Glomerular endothelial cell (primary cell): ENCODE measurements at places on chromosomes 2 and 18. TPM values are rescaled to one million over a fixed set of nuclear protein-coding genes. Genes with fewer than 3 reads are reported as not detected.

MTLN gene
- total RNA-seq: 39.0 and 66.7 TPM in 2 replicates

SLC38A11 gene
- 0.34 TPM in 1 of 2 replicates, not detected in the other for total RNA-seq

RIF1 gene
- total RNA-seq: 23.4 and 32.7 TPM in 2 replicates

ACADL gene
- total RNA-seq: 0.05 TPM in 1 of 2 replicates, not detected in the other

CCDC148 gene
- total RNA-seq: 0.35 and 1.2 TPM in 2 replicates

RABL2A gene
- total RNA-seq: 4.3 and 8.1 TPM in 2 replicates

RESP18 gene
- total RNA-seq: not detected in 2 replicates

LIMS3 gene
- total RNA-seq: 35.2 and 39.3 TPM in 2 replicates

PAIP2B gene
- total RNA-seq: 0.47 and 0.87 TPM in 2 replicates

DNER gene
- 5.4 and 13.4 TPM in 2 replicates for total RNA-seq
